Activated naive CD4-positive, alpha-beta T cell (primary cell): ENCODE measurements at places on chromosomes 6 and 20.

GRCh38 chr6:42138630-42139619 is 3.5 kb downstream of the C6orf132 start:
- DNase-seq, result no peak

DNA sequence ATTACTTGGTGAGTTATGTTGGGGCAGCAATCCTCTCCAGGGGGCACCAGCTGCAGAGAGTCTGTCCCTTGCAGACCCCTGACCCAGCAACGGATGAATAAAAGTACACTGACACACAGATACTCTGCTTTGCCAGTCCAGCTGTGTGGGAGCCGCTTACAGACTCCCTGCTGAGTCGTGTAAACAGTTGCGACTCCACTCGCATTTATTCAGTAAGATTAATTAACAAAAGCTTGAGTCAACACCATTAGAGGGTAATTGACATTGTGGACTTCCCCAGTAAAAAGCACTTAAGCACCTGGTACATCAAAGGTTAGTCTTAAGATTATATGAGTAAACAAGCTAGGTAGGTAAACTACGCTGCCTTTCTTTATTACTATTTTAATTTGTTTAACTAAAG is 92.0 kb upstream of the TMEM181 start:
- no peak for DNase-seq

- DNase-seq, result no peak
These were observed 315.1 kb downstream of the THBS2 start for GRCh38 chr6:168938546-168938945.

DNA sequence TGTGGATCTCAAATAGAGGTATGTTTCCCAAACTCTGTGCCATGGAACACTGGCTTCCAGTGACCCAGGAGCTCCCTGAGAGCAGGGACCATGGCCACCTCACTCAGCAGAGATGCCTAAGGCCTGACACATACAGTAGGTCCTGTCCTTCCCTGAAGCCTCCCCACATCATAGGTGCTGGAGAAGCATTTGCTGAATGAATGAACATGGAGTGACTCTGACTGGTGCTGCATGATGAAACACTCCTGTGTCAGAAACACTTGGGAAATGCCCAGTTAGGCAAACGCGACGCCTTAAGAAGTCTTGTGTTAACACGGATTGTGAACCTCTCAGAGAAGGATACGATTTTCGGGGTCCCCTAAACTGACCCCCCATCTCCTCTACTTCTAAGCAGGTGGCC is 14.3 kb downstream of the SLA2 start:
- no peak for DNase-seq

- no peak for DNase-seq
These were observed 91.5 kb downstream of the HTR1B start for GRCh38 chr6:77371748-77372147.

DNA sequence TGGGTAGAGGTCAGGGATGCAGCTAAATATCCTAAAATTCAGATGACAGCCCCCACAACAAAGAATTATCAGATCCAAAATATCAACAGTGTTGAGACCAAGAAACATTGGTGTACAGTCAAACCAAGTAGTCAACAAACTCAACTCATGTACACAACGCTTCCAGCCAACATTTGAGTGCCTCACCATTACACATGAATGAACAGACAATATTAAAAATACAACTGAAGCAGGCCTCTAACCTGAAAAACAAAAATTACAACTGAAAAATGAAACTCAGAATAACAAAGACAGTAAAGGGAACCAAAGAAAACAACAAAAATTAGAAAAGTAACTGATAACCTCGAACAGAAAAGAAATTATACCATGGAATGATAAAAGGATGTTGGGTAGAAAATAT is 46.2 kb downstream of the HACE1 start:
- no peak for DNase-seq

- no peak for DNase-seq
These were observed 79.7 kb downstream of the SMLR1 start for GRCh38 chr6:130906736-130907381.

DNA sequence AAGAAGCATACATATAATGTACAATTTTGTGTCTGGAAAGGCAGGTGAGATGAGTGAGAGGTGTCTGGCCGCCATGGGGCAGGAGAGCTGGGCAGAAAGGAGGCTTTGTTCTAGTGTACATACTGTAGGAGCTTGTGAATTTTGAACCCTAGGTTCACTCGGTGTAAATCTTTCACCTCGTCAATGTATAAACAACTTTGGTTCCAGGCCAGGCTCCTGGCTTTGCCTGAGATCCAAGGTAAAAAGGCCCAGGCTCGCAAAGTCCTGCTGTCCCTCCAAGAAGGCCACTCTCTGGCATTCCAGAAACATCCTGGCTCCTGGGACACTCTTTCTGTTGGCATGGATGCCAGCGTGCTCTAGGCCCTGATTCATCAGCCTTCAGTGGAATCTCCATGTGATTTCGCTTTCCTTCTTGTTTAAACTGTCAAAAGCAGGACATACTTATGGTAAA is 7.1 kb upstream of the SLC22A7 start:
- DNase-seq, result no peak

- DNase-seq, result no peak
These were observed at the start of gene DCDC2 for GRCh38 chr6:24357336-24358218. Gene DCDC2, minus strand, starts transcription at chr6:24358059. Its CDS starts 309 bp downstream, at chr6:24357750.

GRCh38 chr6:135465307-135465706 is 32.2 kb downstream of the AHI1 start:
- DNase-seq, result no peak

GRCh38 chr6:46612645-46613044 is 40.0 kb downstream of the CYP39A1 start:
- DNase-seq, result no peak

DNA sequence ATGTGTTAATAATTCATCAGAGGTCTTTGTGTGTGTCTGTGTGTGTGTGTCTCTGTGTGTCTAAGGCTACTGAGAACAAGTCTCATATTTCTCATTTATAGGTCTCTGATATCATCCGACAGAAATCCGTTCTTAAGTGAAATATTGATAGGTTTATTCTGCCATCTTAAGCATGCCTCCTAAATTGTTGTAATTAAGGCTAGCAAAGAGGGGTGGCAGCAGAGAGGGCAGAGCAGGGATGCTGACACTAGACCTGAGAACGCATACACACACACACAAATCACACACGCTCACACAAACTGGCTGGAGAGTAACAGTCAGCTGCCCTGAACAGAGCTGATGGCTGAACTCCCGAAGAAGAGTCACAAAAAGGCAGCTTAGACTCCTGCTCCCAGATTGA is 84.9 kb upstream of the LRFN2 start:
- no peak for DNase-seq
